DMS79 treated with DMSO at 0.1 percent for 48 hours (cell line): ENCODE measurements at places on chromosomes 4 and X.

DNA sequence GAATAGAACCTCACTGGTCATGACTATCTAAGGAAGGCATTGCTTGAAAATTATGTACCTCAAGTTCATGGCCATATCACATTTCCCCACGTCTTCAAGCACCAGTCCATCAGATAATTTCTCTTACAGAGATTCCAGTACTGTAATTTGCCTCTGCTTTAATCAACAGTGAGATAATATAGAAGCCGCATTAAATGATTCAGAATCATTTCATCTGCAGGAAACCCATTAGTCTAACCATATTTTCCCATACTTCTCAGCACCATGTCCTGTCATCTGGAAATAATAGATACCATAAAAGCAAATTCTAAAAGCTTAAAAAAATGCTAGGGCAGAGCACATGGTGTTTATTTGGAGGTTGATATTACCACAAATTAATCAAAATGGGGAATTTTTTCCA, 310.3 kb upstream of the SLIT2 start:
- DNase-seq = no peak

GRCh38 chr4:98663226-98664006, 5.0 kb upstream of the TSPAN5 start:
- DNase-seq = no peak

DNA sequence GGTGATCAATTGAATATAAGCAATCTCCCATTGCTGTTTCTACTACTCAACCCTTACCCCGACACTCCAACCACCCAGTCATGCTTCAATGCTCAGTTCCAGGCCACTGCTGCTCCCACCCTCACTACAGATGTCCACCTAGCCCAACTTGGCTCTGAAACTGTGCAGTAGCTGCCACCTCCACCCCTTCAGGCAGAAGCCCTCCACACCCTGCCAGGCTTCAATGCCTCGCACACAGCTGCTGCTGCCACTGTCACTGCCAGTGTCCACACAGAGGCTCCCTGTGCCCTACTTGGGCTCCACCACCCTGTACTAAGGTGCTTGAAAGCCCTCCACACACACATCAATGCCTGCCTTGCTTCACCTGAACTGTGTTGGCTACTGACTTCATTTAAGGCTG, 34.6 kb downstream of the LAMTOR3 start:
- peak; percentile 17 for DNase-seq

DNA sequence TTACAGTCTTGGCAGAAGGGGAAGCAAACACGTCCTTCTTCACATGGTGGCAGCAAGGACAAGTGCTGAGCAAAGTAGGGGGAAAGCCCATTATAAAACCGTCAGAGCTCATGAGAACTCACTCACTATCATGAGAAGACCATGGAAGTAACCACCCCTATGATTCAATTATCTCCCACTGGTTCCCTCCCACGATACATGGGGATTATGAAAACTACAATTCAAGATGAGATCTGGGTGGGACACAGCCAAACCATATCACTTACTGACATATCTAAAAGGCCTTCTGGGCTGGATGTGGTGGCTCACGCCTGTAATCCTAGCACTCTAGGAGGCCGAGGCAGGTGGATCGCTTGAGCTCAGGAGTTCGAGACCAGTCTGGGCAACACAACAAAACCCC, 117.1 kb upstream of the USP9X start:
- DNase-seq = no peak

- DNase-seq = no peak
These were observed 40.1 kb upstream of the PDK3 start for GRCh38 chrX:24424948-24425347.

- no peak for DNase-seq
These were observed 123.4 kb downstream of the ASB9 start for GRCh38 chrX:15146515-15146914.

DNA sequence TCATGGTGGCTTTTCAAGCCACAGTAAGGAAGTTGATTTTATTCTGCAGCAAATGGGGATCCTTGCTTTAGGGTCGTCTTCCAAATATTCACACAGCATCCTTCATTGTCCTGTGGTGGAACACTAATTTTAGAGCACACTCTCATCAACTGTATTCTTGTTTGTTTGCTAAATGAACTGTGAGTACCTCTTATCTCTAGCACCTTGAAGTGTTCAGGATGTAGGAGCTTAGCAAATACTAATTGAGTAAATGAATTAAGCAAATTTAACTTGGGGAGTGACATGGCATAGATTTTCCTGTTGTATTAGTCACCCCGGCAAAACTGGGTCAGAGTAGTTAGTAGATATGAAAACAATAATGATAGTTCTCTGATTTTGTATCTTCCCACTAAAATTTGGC, 156.9 kb downstream of the UBE2NL start:
- no peak for DNase-seq

- DNase-seq = no peak
These were observed 71.3 kb downstream of the PAK3 start for GRCh38 chrX:111167334-111167733.

DNA sequence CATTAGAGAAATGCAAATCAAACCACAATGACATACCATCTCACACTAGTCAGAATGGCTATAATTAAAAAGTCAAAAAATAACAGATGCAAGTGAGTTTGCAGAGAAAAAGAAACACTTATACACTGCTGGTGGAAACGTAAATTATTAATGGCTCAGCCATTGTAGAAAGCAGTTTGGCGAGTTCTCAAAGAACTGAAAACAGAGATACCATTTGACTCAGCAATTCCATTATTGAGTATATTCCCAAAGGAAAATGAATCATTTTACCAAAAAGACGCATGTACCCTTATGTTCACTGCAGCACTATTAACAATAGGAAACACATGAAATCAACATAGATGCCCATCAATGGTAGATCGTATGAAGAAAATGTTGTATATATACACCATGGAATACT, 75.0 kb downstream of the NAA11 start:
- DNase-seq = no peak

DNA sequence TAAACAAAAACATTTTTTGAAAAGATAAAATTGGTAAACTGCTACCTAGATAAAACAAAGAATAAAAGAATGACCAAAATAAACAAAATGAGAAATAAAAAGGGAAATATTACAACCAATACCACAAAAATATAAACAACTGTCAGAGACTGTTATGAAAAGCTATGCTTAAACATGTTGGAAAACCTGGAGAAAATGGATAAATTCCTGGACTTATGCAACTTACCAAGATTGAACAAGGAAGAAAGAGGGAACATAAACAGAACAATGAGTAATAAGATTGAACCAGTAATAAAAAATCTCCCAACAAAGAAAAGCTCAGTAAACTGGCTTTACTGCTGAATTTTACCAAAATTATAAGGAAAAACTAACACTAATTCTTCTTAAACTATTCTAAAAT, 518.7 kb downstream of the GRXCR1 start:
- no peak for DNase-seq

- no peak for DNase-seq
These were observed 213.4 kb downstream of the IL15 start for GRCh38 chr4:141849778-141850177.

DNA sequence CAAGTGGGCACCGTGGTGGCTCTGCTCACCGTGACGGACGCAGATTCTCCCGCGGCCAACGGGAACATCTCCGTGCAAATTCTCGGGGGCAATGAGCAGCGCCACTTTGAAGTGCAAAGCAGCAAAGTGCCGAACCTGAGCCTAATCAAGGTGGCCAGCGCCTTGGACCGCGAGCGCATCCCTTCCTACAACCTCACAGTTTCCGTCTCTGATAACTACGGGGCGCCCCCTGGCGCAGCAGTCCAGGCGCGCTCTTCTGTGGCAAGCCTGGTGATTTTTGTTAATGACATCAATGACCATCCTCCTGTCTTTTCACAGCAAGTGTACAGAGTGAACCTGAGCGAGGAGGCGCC, 2.7 kb downstream of the FAT4 start:
- no peak for DNase-seq

- no peak for DNase-seq
These were observed 917.0 kb upstream of the LCORL start for GRCh38 chr4:18938343-18939099.

DNA sequence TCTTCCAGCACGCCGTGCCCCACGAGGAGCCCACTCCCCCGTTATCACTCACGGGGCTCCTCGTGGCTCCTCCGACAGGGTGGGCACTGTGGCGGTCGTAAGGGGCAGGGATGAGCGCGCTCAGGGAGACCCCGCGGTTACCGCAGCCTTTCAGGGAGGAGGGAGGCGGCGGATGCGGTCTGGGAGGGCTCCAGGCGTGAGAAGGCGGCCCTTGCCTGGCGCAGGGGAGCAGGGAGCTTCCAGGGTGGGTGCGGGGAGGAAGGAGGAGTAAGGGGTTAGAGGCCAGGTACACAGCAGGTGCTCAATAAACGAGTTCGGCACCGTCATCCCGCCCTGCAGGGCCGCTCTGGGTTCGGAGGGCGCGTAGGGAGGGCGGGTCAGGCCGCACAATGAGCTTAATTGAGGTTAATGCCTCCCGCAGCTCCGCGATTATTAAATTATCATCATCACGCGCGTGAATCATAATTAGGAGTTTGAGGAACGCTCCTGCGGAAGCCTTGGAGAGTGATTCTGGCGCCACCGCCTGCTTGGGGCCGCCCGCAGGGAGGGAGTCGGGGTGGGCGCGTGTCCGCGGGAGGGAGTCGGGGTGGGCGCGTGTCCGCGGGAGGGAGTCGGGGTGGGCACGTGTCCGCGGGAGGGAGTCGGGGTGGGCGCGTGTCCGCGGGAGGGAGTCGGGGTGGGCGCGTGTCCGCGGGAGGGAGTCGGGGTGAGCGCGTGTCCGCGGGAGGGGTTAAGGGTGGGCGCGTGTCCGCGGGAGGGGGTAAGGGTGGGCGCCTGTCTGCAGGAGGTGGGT, 7.6 kb upstream of the NKX1-1 start:
- DNase-seq = no peak

- no peak for DNase-seq
These were observed 36.6 kb downstream of the PITX2 start for GRCh38 chr4:110586131-110586850.

DNA sequence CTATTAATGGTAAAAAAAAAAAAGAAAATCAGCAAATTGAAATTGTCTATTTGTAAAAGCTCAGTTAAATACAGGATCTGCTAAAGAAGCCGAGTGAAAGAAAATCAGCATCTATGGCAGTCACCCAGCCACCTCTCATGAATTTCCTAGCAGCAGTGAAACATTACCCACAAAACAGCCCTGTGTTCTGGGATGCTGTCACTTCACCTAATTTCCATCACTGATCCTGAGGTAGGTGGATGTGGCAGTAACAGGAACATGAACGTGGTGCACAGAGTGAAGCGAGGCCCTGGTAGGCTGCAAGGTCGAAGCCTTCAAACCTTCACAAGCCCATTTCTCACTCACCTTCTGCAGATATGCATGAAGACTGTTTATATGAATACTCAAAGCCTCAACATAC, 65.2 kb downstream of the RXFP1 start:
- DNase-seq = no peak

DNA sequence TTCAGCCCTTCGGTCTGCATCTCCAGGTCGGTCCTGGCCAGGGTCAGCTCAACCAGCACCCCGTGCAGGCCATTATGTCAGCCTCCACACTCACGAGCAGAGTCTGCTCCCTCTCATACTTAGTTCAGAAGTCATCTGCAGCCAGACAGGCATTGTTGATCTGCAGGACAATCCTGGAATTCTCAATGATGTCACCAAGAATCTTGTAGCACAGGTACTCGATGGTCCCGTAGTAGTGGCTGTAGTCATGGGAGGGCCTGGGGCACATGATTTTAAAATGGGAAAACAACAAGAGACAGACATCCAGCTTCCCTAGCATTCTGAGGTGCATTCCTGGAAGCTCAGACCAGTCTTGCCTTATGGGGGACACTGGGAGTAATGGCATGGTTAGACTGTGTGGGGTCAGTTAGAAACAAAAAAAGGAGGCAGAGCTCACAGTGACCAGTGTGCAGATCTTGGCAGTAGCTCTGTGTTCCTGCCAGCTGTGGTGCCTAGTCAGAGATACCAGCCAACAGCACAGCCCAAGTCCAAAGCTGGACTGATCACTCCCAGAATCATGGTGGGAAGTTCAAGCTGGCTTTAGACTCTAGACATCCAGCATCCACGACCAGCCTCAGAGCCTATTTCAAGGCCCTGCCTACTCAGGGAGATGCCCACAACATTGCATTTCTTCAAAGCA, 31.9 kb downstream of the LRIT3 start:
- no peak for DNase-seq

- DNase-seq = no peak
These were observed 15.1 kb downstream of the TRAPPC2 start for GRCh38 chrX:13719192-13719856.

DNA sequence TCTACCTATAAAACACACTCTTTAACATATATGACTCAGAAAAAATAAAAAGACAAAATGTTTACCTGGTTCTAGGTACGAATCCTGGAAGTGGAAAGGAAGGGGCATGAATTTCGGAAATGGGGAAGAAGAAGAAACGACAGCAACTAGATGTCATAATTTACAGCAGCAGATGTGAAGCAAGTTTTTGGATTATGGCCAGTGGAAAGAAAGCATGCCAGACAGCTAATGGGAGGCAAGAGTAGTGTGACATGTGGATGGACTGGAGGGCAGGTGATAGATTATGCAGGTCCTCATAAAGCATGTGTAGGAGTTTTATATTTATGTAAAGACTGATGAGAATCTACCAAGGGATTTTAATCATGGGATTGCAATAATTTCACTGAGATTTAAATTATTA, 279.0 kb upstream of the TACR3 start:
- no peak for DNase-seq

DNA sequence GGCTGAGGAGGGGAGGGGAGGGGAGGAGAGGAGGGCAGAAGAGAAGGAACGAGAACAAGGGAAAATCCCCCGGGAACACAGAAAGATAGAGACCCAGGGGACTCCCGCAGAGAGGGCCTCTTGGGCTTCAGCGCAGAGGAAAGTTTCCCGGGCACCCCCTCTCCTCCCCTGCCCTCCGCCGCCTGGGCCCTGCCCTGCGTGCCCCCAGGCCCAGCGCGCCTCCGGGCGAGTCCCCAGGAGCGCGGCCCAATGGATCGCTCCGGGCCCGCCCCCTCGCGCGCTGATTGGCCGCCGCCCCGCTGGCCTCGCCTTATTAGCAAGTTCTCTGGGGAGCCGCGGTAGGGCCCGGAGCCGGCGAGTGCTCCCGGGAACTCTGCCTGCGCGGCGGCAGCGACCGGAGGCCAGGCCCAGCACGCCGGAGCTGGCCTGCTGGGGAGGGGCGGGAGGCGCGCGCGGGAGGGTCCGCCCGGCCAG, at the start of gene MSX1:
MSX1 (plus strand) TSS at position 341 of the 474 bp plus-strand sequence. CDS start 235 bp downstream, outside the sequence.
- DNase-seq = peak; percentile 15

DNA sequence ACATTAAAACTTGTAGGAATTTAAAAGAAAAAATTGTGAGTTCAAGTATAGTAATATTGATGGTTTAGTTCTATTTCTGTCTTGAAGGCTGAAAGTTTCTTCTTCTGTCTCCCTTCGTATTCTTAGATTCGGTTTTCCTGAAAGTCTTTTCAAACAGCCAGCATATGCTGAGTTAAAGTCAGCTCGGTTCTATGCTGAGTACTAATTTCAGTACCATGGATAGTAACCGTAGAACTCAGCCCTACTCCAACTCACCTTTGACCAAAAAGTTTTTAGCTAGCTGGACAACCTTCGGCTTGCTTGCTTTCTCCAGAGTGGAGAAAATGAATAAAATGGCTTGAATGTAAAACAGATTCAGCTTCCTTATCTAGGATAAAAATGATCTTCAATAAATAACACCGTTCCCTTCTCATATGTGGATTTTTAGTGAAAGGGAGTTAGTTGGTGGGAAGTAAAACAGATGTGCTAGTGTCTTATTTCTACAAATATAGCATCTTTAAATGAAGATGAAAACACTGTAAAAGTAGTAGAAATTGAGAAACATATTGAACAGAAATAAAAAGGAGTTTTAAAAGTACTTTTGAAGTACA, 5.2 kb downstream of the POU4F2 start:
- no peak for DNase-seq

- no peak for DNase-seq
These were observed 12.1 kb downstream of the APLN start for GRCh38 chrX:129642641-129643040.
